ENCODE measurements at places on chromosomes 13 and 19.

DNA sequence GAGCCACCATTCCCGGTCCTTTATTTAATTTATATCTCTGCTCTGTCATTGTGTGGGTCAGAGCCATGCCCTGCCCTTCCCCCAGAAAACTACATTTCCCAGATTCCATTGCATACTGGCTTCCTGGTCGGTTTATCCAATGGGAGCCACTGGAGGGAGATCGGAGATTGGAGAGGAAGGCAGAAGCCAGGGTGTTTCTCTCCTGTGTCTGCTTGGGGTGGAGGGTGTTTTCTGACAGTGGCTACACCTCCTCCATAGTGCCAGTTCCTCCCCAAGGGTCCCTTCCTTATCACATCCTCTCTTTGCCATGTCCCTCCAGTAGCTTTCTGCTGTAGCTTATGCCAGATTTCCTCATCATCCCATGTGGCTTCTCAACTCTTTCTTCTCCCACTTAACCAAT is 19.0 kb downstream of the OLFM2 start:
- no peak for DNase-seq

- DNase-seq, result no peak
These were observed 12.7 kb downstream of the PRKCG start for GRCh38 chr19:53894707-53895106.

DNA sequence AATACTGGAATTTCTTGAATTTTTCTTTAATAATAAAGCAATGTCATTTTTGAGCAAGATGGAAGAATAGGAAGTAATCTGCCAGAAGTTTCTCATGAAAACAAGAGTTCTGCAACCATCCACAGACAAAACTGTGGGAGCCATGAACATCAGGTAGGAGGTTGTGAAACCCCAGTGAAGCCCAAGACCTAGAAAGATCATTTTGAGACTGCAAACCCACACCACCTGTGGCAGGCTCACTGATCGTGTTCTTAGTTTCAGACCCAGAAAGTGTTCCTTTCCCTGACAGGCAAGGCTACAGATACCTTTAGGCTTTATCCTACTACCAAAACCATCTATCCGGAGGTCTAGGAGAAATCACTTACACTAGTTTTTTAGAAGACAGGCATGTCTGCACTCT is 2189.8 kb upstream of the PCDH20 start:
- DNase-seq, result no peak

GRCh38 chr13:50629497-50629896 is 214.0 kb downstream of the DLEU7 start:
- no peak for DNase-seq

- DNase-seq, result no peak
These were observed 2.9 kb upstream of the FKRP start for GRCh38 chr19:46742926-46743480.

DNA sequence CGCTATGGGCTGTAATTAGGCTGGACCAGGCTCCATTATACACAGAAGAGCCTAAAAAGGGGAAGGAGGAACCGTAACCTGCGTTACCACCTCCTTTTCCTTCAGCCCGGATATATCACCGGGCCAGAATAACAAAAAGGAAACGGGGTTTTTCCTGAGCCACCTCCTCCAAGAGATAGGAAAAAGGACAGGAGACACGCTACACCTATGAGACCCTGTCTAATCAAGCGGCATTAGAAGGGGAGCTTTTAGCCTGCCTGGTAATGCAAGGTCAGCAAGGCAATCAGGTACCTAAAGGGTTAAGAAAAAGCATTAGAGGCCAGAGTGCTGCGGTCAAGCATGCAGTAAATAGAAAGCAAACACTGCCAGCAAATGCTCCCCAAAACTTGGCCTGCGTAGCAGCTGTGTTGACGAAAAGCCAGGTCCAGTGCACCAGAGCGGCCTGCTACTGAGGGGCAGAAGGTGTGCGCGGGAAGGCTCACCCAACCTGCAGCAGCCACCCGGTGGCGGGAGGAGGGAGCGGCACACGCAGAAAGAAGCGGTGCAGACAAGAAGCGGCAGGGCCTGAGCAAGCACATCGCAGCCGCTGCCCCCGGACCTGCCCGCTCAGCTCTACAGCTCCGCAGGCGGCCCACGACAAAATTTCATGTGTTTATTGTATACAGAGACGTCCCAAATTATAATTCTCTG is 1466.1 kb downstream of the UQCRFS1 start:
- DNase-seq, result no peak

DNA sequence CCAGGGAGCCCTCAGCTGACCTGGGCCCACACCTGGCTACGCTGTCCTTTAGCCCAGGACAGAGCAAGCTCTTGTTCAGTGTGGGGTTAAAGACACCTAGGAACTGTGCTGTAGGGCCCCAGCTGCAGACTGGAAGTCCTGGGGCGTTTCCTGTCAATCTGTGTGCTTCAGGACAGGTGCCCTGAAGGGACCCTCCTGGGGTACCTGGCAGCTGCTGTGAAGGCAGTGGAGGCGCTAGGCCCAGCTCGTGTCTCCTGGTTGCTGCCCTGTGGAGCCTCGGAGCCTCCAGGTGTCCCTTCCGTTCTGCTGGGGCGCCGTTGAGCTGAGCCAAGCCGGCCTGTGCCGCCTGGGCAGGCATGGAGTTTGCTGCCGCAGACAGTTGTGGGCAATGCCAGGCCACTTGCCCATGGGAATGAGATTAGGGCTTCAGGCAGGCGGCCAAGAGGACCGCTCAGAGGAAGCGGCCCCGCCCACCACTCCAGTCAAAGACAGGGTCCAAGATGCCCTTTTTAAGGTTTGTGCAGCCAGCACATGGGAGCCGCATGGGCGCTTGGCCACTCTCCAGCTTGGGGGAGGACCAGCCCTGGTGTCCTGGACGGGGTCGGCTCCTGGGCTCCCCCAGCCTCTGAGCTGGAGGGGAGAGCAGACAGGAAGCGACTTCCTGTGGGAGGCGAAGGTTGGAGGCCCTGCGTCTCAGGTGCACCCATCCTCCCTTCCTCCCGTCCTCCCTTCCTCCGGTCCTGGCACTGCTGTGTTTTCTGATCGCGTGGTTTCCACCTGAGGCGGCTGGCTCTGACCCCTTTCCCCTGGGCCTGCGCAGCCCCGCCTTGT is 4.0 kb downstream of the PTBP1 start:
- DNase-seq, result peak; percentile 31

GRCh38 chr19:1566392-1567115 is 1.6 kb downstream of the MEX3D start:
- no peak for DNase-seq

DNA sequence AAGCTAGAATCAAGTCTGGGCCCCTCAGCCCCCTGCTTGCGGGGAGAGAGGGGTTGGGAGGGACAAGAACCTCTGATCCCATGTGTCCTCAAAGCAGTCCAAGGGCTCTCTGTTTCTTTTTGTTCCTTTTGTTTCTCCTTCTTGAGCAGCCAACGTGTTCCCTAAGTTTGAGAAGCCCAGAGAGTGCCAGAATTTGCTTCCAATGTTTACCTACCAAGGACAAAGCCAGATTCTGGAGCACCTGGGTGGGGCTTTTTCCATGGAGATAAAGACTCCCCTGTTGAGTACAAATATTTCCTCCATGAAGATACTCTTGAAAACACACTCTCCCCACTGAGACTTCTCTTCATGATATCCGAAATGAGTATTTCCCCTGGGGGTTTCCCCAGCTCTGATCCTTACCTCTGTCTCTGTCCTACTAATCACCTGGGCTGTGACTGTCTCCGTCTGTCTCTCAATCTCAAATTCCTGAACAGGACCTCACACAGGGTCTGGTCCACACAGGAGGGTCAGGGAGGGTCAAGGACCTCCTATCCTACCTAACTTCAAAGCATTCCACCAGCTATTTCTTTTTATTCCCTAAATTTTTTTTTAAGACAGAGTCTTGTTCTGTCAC is 27.4 kb downstream of the CD177 start:
- DNase-seq, result no peak

- no peak for DNase-seq
These were observed 8.7 kb upstream of the PLAUR start for GRCh38 chr19:43678512-43679261.

- no peak for DNase-seq
These were observed 41.9 kb downstream of the ZNF627 start for GRCh38 chr19:11639245-11639601.

- no peak for DNase-seq
These were observed 35.4 kb downstream of the ANKRD10 start for GRCh38 chr13:110879482-110879881.

- DNase-seq, result no peak
These were observed 138.1 kb downstream of the PTPRS start for GRCh38 chr19:5202553-5202952.

GRCh38 chr13:41007744-41008128 is 11.4 kb downstream of the ELF1 start:
- no peak for DNase-seq

DNA sequence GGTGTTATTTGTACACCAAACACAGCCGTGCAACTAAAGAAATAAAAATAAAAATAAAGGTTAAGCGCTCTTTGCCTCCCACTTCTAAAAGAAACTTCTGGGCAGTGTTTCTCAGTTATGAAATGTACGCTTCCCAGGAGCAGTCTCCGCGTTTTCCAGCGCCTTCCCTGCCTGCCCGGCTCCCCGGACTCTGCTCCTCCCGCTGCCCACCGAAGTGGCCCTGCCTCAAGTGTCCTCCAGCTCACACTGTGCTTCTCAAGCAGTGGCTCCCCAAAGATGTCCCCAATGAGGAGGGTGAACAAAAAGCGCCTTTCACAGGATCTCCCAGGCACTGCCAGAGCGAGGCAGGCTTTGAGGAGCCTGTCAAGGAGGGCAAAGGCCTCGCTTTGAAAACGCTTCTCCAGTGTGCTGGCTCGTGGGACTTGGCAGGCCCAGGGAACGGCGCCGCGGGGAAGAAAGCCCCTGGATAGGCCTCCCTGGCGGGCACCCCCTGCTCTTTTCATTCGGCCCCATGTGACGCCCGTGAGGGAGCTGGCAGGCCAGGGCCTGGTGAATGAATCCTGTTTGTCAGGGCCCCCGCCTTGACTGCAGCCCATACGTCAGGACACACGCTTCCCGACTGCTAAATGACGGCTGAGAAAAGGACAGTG is 187.1 kb downstream of the FOXO1 start:
- DNase-seq, result no peak

GRCh38 chr13:81089371-81090157 is 748.6 kb upstream of the SPRY2 start:
- DNase-seq, result no peak

DNA sequence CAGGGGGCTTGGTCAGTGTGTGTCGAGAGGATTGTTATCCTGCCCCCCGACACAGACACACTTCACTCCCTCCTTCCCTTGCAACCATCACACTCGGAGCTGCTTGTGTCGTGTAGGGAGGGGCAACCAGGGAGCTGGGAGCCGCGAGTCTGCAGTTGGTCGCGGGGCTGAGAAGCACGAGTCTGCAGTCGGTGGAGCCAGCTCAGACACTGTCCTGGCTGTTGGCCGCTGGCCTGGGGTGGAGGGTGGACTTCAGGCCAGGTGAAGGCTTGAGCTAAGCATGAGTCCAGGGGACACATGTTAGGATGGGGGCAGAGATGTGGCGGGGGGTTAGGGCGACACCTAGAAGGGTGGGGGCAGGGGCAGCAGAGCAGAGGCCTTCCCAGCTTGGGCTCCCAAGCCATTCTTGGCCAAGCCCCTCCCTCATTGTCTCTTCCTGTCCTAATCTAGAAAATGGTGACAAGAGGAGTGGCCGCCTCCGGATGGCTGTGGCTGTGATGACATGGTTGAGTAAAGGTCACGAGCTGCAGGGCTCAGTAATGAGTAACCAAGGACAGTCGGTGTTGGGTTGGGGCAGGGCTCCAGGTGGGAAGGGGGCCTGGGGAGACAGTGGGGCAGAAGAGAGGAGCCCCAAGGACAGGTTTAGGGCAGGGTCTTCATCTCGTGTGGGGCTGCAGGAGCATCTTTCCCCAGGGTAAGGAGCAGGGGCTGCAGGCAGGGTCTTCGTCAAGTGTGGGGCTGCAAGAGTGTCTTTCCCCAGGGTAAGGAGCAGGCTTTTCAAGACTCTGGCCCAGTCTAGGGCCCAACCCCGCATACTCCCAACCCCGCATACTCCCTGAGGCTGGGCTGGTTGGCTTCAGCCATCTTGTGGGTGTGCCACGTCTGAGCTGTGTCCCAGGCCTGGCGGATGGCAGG is 8.6 kb downstream of the PPP5C start:
- DNase-seq, result no peak

GRCh38 chr13:60411983-60412382 is 15.0 kb downstream of the TDRD3 start:
- no peak for DNase-seq

DNA sequence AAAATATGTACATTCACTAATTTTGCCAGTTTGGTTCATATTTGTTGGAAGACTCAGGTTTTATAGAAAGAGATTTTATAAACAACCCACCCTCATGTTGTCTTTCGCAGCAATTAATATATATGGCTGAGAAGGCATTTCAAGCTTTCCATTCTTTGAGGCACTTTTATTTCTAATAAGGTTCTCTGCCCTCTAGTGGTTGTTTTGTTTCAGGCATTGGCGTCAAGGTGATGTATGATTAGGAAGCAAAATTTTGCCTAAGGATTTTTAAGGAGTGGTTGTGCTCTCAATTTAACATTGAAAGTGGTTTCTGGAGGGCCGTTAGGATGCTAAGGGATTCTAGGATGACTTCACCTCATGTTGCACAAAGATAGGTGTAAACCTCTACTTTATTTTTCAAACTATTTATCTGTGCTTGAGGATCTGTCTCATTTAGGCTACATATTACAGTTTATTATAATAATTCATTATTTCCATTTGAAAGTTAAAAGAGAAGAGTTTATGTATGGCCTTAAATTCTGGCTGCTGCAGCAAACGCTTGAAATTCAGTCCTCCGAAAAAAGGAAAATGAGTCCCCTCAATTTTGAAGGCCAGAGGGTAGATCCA is 35.9 kb downstream of the OXGR1 start:
- no peak for DNase-seq

DNA sequence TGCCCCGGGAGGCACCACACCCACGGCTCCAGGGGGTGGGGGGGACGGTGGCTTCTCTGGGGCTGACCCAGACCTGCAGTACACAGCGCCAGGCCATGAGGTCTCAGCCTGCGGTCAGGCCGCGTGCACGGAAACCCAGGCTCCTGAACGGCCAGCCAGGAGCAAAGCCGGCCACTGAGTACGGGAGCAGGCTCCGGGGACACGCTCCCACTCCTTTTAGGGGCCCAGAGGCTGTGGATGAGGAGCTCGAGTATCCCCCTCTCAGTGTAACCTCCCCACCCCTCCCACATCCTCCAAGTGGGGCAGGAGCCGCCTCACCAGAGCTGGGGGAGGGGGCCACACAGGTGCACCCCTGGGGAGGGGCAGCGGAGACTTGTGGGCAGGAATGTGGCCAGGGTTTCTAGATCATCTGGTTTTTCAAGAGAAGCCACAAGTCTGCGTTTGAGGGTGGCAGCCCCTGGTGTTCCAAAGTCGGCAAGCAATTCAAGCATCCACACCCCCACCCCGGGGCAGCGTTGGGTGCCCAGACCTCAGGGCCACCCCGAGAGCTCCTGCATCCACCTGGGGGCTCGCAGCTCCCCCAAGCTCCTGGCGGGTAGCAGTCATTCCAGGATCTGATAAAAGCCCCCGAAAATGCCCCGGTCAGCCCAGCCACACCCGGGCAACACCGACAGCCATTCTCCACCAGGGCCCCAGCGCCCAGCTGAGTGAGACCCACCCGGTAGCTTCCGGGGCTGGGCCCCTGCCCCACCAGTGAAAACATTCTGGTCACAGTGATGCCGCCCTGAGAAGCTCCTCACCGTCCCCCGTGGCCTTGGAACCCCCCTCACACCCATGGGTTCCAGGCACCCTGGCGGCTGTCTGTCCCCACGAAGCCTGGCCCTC is 6.1 kb downstream of the SBNO2 start:
- no peak for DNase-seq

GRCh38 chr13:83056269-83056668 is 826.0 kb downstream of the SLITRK1 start:
- no peak for DNase-seq

All from GF-D8 (cell line).